ENCODE measurements at places on chromosomes 5 and 9.

DNA sequence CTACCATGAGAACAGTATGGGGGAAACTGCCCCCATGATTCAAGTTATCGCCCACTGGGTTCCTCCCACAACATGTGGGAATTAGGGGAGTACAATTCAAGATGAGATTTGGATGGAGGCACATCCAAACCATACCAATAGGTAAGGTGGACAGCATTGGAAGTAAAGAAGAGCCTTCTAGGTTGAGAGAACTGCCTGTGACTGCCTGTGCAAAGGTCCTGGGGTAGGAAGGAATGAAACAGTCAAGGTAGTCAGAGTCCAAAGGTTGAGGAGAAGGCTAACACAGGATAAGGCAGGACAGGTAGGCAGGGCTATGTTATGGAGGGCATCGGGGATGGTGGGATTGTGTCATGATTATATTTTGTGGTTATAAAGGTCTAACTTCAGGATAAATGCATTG lies 6.1 kb downstream of the GDA start:
- no peak for DNase-seq

DNA sequence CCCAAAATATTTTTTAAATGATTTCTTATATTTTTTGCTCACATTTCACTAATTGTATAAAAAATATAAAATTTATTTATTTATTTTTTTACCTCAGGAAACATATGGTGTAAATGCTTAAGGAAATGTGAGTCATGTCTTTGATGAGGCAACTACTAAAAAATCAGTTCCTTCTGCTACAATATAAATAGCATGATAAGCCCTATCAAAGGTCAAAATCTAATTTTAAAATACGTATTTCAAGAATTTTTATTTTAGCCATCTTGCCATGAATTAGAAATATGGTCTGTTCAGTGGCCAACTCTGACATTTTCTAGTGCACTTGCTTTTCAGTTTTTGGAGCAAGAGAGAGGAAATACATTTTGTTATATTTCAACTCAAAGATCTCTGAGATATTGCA lies 50.5 kb downstream of the PDE4D start:
- DNase-seq: no peak

- no peak for DNase-seq
These were observed 58.7 kb upstream of the ERBIN start for GRCh38 chr5:65867542-65868195.

GRCh38 chr5:123000731-123001130 lies 35.8 kb downstream of the PPIC start:
- DNase-seq: no peak

GRCh38 chr9:34570809-34571480 lies 18.6 kb downstream of the CNTFR start:
- DNase-seq: no peak

DNA sequence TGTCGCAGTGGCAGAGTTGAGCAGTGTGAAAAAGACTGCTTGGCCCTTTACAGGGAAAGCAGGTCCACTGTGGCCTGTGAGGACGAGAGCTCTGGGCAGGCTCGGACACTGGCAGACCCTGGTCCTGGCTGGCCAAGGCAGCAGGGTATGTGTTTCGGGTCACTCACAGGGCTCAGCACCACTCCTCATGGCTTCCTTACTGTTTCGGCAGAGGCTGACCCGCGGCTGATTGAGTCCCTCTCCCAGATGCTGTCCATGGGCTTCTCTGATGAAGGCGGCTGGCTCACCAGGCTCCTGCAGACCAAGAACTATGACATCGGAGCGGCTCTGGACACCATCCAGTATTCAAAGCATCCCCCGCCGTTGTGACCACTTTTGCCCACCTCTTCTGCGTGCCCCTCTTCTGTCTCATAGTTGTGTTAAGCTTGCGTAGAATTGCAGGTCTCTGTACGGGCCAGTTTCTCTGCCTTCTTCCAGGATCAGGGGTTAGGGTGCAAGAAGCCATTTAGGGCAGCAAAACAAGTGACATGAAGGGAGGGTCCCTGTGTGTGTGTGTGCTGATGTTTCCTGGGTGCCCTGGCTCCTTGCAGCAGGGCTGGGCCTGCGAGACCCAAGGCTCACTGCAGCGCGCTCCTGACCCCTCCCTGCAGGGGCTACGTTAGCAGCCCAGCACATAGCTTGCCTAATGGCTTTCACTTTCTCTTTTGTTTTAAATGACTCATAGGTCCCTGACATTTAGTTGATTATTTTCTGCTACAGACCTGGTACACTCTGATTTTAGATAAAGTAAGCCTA lies 15.7 kb downstream of the SQSTM1 start:
- no peak for DNase-seq

DNA sequence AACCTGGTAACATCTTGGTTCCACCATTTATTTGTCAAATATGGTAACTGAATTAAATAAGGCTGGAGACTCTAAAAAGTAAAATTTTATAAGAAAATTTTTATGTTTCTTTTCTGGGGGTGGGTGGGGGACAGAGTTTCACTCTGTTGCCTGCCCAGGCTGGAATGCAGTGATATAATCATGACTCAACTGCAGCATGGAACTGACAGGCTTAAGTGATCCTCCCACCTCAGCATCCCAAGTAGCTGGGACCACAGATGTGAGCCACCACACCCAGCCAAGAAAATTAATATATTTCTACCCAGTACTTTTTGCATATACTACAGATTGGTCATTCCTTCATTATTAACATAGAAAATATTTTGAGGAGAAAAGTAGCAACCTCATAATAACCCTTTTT lies 216.9 kb downstream of the DEPDC1B start:
- DNase-seq: no peak

DNA sequence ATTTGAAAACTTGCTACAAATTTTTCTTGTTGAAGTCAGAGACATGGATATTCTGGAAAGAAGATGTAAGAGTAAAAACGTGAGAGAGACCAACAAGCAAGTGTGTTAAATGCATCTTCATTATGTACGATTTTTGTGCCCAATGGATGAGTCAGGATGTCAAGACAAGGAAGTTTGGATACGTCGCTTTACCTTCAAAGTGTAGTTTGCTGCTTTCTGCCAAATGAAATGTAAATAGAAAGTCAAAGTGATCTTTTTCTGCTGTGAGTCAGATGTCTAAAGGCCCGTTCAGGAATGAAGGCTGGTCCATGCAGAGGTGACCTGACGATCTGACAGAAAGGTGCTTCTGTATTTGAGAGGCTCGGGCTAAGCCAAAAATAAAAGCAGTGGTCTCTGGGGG lies 273.1 kb upstream of the PIK3R1 start:
- no peak for DNase-seq

GRCh38 chr5:109409844-109410388 lies at the start of gene PJA2:
Gene PJA2, minus strand, starts transcription at chr5:109409974. Its CDS starts 26,541 bp downstream, at chr5:109383433.
- DNase-seq: peak; percentile 100

GRCh38 chr5:179486596-179487051 lies 63.7 kb upstream of the RUFY1 start:
- no peak for DNase-seq

DNA sequence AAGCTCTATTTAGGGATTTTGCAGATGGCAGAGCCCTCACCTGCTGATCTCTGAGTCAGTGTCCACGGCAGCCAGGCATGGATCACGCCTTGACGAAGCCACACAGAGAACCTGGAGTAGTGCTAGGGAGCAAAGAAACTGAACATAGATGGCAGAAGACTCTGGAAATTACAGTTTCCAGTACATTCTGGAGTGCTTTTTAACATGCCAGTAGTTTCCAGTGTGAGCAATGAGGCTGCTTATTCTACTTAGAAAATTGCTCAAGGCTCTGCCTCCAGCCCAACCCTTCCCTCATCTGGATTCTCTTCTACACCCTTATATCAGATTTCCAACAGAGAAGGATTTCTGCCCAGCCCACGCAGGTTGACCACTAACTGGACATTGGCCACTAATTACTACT lies 203.3 kb downstream of the ADAMTS12 start:
- no peak for DNase-seq

- DNase-seq: no peak
These were observed 196.1 kb downstream of the PAPPA start for GRCh38 chr9:116349684-116350083.

GRCh38 chr9:17531642-17532254 lies 47.1 kb upstream of the SH3GL2 start:
- DNase-seq: no peak

GRCh38 chr5:97078958-97079743 lies 63.3 kb downstream of the LIX1 start:
- DNase-seq: no peak

GRCh38 chr5:32645246-32645645 lies 59.9 kb downstream of the SUB1 start:
- DNase-seq: no peak

- no peak for DNase-seq
These were observed 488.1 kb upstream of the DAB2 start for GRCh38 chr5:39912906-39913305.

DNA sequence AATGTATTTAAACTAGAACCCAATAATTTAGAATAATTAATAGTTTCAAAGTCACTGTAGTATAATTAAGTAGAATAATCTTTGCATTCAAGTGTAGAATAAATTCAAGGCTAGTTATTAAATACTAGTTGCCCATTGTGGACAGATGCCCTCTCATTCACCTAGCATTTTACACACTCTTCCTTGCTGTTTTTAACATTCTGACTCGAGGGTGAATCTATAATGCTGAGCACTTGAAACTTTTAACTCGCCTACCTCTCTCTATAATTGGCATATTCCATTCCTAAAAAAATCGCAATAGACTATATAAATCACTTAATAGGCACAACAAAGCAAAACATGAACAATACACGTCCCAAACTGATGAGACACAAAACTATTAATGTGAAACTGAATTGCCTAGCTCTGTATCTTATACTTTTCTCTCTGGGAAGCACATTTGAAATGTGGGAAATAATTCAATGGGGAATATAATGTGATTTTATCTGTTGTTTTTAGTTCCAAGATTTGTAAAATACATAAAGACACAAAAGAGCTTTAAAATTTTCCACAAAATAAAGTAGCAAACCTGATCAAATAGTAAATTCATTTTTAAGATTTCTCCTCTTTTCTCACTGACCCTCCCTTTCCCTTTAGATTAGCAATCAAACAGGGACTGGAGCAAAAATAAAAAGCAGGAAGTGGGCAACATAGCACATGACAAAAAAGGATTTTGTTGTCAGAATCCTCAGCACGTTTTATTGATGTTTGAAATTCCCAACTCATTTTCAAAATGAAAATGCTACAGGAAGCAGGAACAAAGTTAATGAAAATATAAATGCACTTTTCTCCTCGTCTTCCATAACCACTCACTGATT lies 295.6 kb downstream of the PDE4D start:
- no peak for DNase-seq

DNA sequence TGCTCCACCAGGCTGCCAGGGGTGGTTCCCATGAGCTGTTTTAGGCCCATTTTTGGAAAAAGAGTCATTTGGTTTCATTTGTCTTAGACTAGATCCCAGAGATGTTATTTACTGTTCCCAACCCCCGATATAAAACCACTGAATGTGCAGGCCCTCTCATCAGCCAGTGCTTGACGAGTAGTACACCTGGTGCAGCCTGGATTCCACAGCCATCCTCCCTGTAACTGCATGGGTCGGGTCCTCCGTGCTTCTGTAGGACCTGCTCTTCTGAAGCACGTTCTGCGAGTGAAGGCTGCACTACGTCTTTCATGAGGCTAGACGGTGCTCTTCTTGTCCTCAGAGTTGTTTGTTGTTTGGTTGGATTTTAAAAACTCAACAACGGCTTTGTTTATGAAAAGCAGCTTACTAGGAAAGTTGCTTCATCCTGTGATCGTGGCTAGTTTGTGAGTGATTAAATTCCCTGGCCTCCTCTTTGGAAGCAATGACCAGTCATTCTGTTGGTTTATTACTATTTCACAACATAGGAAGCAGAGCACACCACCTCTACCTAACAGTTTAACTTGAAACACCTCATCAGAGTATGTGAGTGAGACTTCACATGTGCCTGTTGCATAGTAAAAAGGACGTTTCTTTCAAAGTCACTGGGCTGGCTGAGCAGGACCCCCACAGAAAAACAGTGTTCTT lies 135.2 kb downstream of the AOPEP start:
- DNase-seq: peak; percentile 69

- DNase-seq: no peak
These were observed 153.1 kb downstream of the DROSHA start for GRCh38 chr5:31378838-31379237.

- no peak for DNase-seq
These were observed 22.2 kb downstream of the IL4 start for GRCh38 chr5:132695956-132696355.

DNA sequence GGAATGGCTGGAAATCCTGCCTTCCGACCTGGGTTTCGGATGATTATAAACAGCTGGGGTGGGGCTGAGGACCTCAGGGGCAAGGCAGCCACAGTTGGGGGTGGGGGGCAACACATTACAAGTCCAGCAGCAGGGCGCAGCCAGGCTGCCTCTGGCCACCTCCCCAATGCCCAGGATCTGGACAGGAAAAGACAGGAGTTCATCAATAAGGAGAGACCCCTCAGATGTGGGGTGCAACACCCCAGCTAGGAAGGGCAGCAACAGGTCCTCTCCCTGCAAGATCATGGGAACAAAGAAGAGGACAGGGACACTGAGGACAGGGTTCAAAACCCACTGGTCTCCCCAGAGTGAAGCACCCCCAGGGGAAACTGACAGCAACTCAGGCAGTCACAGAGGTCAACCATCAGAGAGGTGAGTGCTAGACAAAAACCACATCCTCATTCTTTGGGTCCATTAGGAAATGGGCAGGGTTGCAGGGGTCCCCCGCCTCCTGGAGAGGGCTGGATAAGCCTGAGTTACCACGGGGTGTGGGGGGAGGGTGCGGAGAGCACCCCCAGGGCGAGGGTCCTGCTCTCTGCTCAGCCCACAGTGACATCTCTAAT lies 33.5 kb downstream of the SEMA4D start:
- DNase-seq: no peak

DNA sequence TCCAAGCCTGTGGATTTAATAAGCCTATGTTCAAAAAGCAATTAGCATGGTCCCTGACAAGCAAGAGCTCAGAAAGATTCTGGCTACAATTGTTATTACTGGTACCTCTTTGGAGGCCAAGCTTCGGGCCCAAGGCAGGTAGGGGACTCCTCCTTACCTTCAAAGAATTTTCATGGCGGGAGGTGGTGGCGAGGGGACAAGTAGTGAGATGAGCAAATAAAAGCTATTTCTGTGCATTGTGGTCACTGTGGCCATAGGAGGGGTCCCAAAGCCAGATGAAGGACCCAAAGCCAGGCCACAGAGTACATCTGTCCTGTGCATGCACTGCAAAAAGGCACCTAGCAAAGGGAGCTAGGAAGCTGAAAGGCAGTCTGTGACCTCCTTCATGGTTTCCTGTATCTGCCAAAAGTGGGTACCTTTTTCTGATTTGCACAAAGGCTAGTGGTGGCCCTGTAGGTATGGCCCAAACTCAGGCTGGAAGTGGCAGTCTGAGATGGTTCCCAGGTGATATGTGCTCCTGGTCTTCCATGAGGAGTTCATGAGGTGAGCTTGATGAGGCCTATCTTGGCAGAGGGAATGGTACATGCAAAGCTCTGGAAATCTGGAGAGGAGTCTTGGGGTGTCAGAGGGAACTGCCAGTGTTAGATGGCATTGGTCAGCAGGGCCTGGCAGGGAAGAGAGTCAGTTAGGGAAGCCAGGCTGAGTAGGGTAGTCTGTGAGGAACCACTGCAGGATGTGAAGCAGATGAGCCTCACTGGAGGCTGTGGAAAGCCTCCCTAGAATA lies 3.3 kb upstream of the CXXC5 start:
- no peak for DNase-seq

All from BJ (cell line).